ENCODE measurements at places on chromosomes 12 and 14.

DNA sequence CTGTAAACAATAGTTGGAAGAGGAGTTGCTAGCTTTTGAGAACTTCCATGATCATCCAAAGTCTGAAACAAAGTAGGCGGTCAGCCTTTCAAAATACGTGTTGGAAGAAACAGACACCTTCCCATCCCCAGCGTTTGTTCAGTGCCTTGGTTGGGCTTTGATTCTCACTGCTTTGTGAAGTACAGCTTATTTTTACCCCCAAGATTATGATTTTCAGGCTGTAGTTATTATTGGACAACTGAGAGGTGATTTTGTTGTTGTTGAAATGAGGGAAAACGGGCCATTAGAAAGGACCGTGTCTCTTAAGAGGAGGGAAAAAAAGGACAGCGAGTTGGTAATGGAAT lies 921 bp upstream of the CEP83 start:
- DNase-seq, result no peak

GRCh38 chr12:52395761-52396434 lies 10.2 kb downstream of the KRT82 start:
- DNase-seq, result no peak

DNA sequence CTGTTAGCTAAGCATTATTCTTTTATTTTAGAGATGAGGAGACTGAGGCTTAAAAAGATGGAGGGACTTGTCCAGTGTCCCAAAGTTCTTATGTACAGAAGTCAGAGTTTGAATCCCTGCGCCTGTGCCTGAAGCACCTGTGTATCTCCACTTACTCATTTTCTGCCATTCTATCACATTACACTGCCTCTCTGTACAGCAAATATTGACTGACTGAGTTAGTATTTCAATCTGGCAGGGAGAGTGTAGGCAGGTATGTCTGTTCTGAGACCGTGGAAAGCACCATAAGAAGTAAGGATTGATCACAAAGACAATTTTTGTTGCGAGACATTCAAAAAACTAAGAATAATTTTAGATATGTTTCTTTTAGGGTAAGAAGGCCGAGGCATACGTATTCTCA lies 162.7 kb downstream of the KITLG start:
- no peak for DNase-seq

GRCh38 chr14:55980970-55981369 lies 137.2 kb upstream of the PELI2 start:
- DNase-seq, result no peak

- no peak for DNase-seq
Measured at GRCh38 chr14:80522411-80522810, 311.1 kb upstream of the DIO2 start.

DNA sequence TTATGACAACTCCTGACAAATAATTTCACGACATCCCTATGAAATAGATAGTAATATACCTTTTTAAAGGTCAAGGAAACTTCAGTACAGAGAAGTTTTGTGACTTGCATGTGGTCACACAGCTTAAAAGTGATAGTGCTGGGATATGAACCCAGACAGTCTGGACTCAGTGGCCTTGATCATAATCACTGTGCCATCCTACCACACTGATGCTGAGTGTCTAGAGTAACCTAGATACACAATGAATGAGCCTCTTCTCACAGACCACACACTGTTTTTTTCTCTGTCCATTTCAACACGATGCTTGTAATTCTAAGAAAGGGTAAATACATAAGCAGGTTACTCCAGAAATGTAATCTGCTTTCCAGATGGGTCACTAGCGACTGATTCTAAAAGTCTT lies 88.2 kb downstream of the SYNE2 start:
- peak; percentile 6 for DNase-seq
